H1 (cell line): ENCODE measurements at places on chromosomes 7 and 10. TPM values are rescaled to one million over a fixed set of nuclear protein-coding genes. Genes with fewer than 3 reads are reported as not detected.

Gene SCIN
- 0.47 and 0.49 TPM in 2 replicates for polyA plus RNA-seq

Gene OR2A42
- polyA plus RNA-seq = 0.09 TPM in 1 of 2 replicates, not detected in the other

Gene UBE2D1
- 14.8 and 21.2 TPM in 2 replicates for polyA plus RNA-seq

Gene CLRN3
- not detected in 2 replicates for polyA plus RNA-seq

Gene FEZF1
- 12.7 and 15.7 TPM in 2 replicates for polyA plus RNA-seq

Gene SMO
- polyA plus RNA-seq = 67.6 and 75.0 TPM in 2 replicates
